ENCODE measurements at places on chromosomes 5 and 9.

DNA sequence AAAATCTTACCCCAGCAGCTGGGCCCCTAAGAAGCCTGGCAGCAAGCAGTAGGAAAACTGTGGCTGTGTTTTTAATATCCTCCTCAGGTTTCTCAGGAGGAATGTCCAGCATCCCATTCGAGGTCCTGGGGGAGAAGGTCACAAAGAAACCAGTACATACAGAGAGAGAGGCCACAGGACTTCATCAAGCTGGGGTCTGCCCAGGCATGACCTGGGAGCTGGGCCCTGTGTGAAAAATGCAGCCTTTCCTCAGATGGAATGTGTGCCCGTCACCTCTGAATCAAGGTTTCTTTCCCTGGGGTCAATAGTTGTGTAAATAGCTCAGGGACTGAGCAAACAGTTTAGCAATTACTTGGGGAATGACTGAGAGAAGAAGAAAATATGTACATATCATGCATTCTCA is 33.9 kb upstream of the RAD23B start:
- no peak for DNase-seq
- H3K4me1 ChIP-seq, result peaks cover 14% of the 10 kb centered on the region
- peaks cover 15% of the 10 kb centered on the region for H3K27me3 ChIP-seq

DNA sequence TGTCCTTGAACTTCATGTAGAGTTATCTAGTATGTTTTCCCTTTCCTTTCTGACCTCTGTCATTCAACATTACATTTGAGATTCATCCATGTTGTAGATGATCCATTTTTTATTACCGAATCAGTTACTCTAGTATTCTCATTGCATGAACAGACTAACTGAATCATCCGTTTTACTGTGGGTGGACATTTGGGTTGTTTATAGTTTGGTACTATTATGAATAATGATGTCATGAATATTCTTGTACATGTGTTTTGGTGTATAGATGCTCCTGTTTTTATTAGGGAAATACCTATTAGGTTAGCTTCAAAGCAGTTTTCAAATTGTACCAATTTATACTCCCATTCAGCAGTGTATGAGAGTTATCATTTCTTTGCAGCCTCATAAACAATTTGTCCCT is 94.3 kb upstream of the NIPAL4 start:
- no peak for DNase-seq
- H3K27ac ChIP-seq, result peak overlapping the region; percentile 5
- peaks cover 95% of the 10 kb centered on the region for H3K36me3 ChIP-seq

GRCh38 chr9:72978744-72979143 is 25.9 kb upstream of the ALDH1A1 start:
- no peaks in the 10 kb centered on the region for H3K4me1 ChIP-seq
- no peak for DNase-seq
- peaks cover 5% of the 10 kb centered on the region for H3K27me3 ChIP-seq
- no peak overlapping the region for H3K27ac ChIP-seq
- no peaks in the 10 kb centered on the region for H3K36me3 ChIP-seq

DNA sequence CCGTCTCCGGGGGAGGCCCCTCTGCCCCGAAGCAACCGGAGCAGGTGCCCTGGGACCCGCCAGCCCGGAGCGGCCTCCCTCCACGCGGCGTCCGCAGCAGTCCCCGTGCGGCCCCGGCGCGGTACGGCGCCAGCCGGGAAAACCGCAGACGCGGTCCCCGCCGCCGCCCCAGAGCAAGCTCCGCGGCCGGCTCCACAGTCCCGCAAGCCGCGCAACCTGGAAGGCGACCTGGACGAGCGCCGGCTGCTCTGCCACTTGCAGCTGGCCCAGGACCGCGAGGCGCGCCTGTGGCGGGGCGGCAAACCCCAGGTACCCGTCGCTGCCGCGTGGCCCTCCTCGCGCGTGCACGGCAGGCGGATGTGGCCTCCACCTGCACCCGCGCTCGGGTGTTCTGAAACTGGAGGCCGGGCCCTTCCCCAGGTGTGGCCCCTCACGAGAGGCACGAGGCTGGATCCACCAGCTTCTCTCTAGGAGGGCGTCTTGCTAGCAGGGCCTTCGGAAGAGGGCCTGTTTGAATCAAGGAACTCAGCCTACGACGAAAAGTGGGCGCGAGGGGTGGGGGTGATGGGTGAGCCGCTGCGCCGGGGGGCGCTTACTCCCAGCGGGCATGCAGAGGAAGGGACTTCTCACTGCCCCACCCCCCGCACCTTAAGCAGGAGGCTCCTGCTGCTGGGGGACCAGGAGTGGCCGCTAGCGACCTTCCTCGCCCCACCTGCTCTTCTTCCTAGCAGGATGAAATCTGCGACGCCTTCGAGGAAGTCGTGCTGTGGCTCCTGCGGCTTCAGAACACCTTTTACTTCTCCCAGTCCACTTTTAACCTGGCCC is 602 bp downstream of the CCNI2 start:
- DNase-seq, result peak; percentile 75
- peaks cover 38% of the 10 kb centered on the region for H3K36me3 ChIP-seq

DNA sequence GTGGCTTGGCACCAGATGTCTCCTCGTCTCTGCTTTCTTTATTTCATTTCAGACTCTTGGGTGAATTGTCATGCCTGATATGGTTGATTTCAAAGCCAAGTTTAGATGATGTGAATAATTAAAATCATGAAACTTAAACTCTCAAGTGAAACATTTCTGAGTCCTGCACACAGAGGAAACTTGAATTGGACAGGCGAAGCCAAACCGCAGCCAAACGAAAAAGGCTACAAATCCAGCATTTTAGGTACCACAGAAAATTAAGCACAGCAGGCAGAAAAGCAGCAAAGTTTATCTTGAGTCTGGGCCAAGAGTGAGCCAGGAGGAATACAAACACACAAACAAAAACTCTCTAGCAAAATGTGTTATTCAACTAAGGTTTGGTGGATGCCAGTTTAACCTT is 659.8 kb upstream of the KLF4 start:
- no peaks in the 10 kb centered on the region for H3K4me1 ChIP-seq
- H3K36me3 ChIP-seq, result no peaks in the 10 kb centered on the region
- no peak overlapping the region for H3K27ac ChIP-seq
- DNase-seq, result no peak
- H3K4me3 ChIP-seq, result no peak overlapping the region

GRCh38 chr9:125949703-125950460 is 202.7 kb downstream of the PBX3 start:
- no peak overlapping the region for H3K27ac ChIP-seq
- H3K4me3 ChIP-seq, result no peak overlapping the region
- H3K4me1 ChIP-seq, result no peaks in the 10 kb centered on the region
- H3K27me3 ChIP-seq, result no peaks in the 10 kb centered on the region
- DNase-seq, result no peak

DNA sequence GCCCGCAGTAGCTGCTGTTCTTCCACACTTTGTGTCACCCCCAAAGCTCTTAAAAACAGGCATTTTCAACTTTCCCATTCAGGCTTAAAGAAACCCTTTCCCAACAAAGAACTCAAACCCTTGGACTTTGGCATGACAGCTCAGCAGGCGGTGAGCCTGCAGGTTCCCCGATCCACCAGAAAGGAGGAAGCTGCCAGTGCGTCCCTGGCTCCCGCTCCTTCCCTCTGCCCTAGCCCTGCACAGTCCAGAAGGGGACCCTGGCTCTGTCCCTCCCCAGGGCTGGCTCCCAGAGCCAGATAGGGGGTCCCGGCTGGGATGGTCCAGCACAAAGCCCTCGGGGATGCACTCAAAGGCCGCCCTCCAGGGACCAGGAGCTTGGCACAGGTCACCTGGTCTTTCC is 9.6 kb downstream of the SLC9A3 start:
- H3K27me3 ChIP-seq, result peaks cover 39% of the 10 kb centered on the region
- no peak overlapping the region for H3K4me3 ChIP-seq
- no peak for DNase-seq
- H3K27ac ChIP-seq, result no peak overlapping the region
- H3K4me1 ChIP-seq, result no peaks in the 10 kb centered on the region

All from activated T-cell treated with anti-CD3 and anti-CD28 coated beads, Interleukin-2, amount 50 U/mL, for 24 hours (primary cell).